ENCODE measurements at places on chromosomes 4 and X.

- no peak for DNase-seq
These were observed 180.0 kb downstream of the DHRSX start for GRCh38 chrX:2320580-2321327.

GRCh38 chr4:15771216-15772058 is 6.7 kb upstream of the CD38 start:
- DNase-seq: no peak

GRCh38 chr4:79209822-79210635 is 115.8 kb downstream of the NAA11 start:
- DNase-seq: no peak

- DNase-seq: no peak
These were observed 647.0 kb upstream of the PCDH7 start for GRCh38 chr4:30073011-30073710.

DNA sequence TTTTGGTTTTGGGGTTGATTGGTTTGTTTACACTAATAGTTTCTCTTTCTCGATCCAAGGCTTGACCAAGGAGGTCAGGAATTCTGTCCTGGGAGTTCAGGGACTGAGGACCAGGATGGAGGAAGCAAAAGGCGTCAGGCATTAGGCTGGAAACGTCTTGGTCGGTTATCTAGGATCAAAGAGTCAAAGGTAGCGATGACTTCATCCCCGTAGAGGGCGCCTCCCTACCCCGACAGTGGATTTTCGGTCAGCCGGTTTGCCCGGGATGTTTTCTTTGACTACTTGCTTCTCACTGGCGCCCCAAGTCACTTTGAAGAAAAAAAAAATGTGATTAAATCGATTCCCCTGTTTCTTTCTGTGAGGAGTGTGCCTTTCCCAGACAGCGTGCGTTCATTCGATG is 980 bp upstream of the FHDC1 start:
- DNase-seq: no peak

GRCh38 chr4:38174801-38175200 is 214.6 kb downstream of the PTTG2 start:
- DNase-seq: no peak

DNA sequence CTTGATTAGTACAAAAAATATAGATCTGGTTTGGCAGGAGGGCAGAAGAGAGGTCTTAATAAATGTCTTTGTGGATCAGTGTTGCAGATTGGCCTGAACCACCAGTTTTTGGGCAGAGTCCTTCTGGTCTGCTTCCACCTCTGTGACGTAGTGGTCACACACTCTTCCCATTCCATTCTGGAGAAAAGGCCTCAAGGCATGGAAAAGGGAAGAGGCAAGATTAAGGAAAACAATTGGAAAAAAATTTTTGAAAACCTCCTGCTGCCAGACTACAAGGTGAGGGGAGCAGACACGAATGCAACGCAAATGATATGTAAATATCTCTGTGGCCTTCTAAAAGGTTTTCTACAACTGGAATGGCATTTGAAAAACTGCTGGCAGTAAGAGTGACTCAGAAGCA is 24.3 kb upstream of the FAM47C start:
- DNase-seq: no peak

GRCh38 chrX:153731117-153731844 is 6.6 kb downstream of the ABCD1 start:
- no peak for DNase-seq

GRCh38 chr4:84634961-84635360 is 52.0 kb downstream of the CDS1 start:
- no peak for DNase-seq

GRCh38 chr4:120277391-120277790 is 210.7 kb upstream of the MAD2L1 start:
- no peak for DNase-seq

DNA sequence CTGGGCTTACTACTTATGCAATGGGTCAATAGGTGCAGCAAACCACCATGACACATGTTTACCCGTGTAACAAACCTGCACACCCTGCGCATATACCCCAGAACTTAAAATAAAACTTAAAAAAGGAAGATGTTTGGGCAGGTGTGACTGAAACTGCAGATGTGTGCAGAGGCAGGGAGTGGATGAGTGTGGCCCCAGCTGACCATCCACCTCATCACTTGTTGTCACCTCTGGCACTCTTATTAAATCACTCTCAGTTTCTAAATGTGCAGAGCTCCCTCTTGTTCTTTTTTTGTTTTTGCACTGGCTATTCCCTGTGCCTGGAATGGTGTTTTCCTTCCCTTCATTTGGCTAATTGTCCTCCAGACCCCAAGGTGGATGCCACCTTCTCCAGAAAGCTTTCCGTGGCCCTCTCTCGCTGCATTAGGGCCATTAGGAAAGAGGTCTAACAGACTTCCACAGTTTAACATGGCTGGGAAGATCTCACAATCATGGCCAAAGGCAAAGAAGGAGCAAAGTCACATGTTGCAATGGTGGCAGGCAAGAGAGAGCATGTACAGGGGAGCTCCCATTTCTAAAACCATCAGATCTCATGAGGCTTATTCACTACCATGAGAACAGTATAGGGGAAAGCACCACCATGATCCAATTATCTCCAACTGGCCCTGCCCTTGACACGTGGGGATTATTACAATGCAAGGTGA is 58.5 kb downstream of the SLC2A9 start:
- no peak for DNase-seq

DNA sequence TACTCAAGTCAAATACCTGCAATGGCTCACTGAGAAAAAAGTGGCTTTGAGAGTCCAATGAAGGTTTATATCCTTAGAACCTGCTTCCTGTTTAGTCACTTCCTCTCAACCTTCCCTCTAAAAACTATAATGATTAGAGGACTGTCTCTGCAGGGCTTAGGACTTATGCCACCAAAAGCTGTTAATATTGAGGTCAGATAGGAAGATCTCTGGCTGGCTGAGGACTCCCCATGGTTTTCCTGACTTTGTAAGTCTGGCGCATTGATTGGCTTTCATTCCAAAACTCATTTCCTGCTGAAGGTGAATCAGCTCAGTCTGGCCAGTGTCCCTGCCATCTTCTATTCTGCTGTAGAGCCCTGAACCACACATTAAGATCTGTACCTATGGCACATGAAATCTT is 140.9 kb upstream of the ANK2 start:
- DNase-seq: no peak

GRCh38 chr4:185546335-185546734 is 11.0 kb upstream of the PDLIM3 start:
- no peak for DNase-seq

GRCh38 chr4:16812041-16812440 is 86.4 kb downstream of the LDB2 start:
- no peak for DNase-seq

- no peak for DNase-seq
These were observed 28.2 kb downstream of the DCAF12L2 start for GRCh38 chrX:126137899-126138298.

DNA sequence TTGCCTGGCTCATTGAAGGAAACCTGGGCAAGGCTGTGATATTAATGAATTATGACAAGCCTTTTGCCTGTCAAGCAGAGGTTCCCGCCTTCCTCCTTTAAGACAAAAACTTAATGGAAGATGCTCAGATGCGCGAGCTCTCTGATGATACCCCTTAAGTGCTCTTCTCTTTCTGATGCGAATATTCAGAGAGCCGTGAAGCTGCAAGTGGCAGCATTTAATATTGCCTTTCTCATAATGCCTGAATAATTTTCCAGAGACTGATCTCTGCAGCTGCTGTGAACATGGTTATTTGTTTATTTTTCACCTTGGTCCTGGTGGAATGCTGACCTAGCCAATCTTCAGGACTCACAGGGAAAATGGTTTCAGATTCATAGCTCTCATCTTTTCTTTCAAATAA is 251.8 kb downstream of the TENM3 start:
- DNase-seq: no peak

DNA sequence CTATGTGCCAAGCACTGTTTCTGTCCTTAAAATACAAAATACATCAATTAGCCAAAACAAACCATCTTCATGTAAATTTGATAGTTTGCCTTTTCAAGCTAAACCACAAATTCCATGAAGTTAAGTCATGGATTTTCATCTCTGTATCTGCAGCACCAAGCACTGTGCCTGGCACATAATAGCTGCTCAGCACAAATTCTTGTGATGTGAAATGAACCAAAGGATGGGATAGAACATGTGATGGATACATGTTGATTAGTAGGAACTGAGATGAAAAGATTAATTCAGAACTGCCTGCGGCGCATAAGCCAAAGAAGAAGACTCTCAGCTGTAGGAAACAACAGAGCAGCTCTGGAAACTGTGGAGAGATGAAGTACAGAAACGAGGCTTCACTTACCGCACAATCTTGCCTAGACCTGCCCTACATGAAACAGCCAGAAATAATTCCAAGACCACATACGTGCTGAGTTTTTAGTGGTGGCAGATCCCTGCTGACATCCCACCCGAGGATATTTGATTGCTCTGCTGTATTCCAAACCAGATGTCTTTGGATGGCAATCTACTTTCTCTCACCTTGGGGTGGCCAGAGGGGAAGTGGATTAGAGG is 40.9 kb upstream of the DCLK2 start:
- no peak for DNase-seq

GRCh38 chr4:44651425-44651824 is at the start of gene YIPF7:
YIPF7 (minus strand) TSS chr4:44651625; CDS start chr4:44650100, 1,525 bp downstream.
- DNase-seq: no peak

DNA sequence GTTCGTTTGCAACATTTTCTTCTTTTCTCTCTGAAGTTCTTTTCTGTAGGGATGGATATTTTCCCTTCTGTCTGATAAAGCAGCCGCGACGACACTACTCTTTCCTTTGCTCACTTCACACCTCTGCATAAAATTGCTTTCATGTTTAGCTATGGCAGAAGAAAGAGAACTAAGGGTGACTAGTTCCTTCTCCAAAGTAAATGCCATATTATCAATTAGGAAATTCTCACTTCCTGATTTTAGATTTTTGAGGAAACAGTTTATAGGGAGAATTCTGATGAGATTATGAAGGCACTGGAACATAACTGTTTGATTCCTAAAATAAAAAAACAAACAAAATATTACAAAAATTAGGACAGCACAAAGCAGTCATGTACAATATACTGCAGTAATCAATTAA is 29.2 kb downstream of the FANCB start:
- DNase-seq: no peak

DNA sequence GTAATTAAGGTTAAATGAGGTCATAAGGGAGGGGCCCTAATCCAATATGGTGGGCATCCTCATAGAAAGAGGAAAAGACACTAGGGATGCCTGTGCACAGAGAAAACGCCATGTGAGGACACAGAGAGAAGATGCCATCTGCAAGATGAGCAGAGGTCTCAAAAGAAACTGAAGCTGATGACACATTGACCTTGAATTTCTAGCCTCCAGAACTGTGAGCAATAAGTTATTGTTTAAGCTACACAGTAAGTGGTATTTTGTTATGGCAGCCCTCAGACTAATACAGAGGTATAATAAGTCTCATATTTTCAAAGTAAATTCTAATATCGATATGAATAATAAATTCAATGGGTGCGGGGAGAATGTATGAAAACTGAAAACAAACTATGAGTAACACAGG is 169.9 kb downstream of the UGT8 start:
- DNase-seq: no peak

Data from right hindlimb (tissue), 1 donor.